Transverse colon (tissue), 4 donors: ENCODE measurements at places on chromosomes 1 and 21.

- peak; percentile 61 for DNase-seq
Measured at GRCh38 chr1:20640183-20640597, 6.9 kb downstream of the PINK1 start.

DNA sequence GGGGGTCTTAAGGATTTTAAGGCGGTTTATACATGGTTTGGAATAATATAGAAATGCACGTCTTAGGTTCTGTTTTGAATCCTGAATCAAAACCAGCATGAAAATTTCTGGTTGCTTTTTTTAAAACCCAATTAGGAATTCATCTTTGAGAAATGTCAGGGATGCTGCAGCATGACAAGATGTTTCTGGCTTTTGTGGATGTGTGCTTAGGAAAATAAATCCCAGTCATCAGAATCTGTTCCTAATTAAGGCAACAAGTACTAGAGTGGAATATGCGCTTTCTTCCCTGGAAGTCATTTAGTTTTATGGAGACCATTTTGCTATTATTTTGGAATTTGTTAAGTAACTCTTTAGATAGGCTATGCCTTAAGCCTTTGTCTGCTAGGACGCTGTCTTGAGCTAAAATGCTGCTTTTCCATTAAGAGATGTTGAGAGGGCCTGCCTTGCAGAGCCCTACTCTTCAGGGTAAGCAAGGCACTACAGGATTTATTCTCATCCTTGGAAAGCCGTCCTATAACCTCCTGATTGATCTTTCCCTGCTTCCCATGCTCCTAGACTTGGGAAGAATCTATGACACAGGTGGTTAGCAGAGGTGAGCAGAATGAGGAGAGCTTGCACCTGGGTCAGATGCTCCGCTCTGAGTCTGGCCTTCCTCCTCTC, 332.8 kb downstream of the DISC1 start:
- DNase-seq = no peak

GRCh38 chr1:229643996-229644745, 18.1 kb downstream of the URB2 start:
- no peak for DNase-seq

- DNase-seq = peak; percentile 76
Measured at GRCh38 chr1:236064674-236065508, at the start of gene NID1. Gene NID1, minus strand, starts transcription at chr1:236065090. Its CDS starts 11 bp downstream, at chr1:236065079.
